Panc1 (cell line): ENCODE measurements at places on chromosomes 16 and 17. TPM values are rescaled to one million over a fixed set of nuclear protein-coding genes. Genes with fewer than 3 reads are reported as not detected.

FBXL20 gene
- 9.9 TPM for total RNA-seq

TBX21 gene
- total RNA-seq: 0.10 TPM

RDM1 gene
- total RNA-seq: 5.5 TPM

CDH1 gene
- 65.8 TPM for total RNA-seq

KRTAP4-6 gene
- total RNA-seq: not detected

TERB1 gene
- total RNA-seq: not detected

ADGRG3 gene
- total RNA-seq: not detected

RBL2 gene
- total RNA-seq: 28.9 TPM

HS3ST2 gene
- total RNA-seq: not detected

ENO3 gene
- 23.4 TPM for total RNA-seq

MT1E gene
- total RNA-seq: 170 TPM

DPEP2NB gene
- total RNA-seq: not detected

SOST gene
- not detected for total RNA-seq

GP1BA gene
- 0.15 TPM for total RNA-seq

MYO15A gene
- 0.36 TPM for total RNA-seq

PRCD gene
- 0.54 TPM for total RNA-seq

HSD17B1 gene
- 5.4 TPM for total RNA-seq

HS3ST6 gene
- 3.3 TPM for total RNA-seq

CA7 gene
- total RNA-seq: not detected

OR1F1 gene
- total RNA-seq: 0.26 TPM

OTOP2 gene
- total RNA-seq: not detected

KRT33B gene
- not detected for total RNA-seq

FOXF1 gene
- 0.10 TPM for total RNA-seq

DNASE1 gene
- total RNA-seq: 21.1 TPM

KRT24 gene
- not detected for total RNA-seq
